ENCODE measurements at places on chromosomes 13 and 19. TPM values are rescaled to one million over a fixed set of nuclear protein-coding genes. Genes with fewer than 3 reads are reported as not detected.

PRR36 gene
- 25.1 TPM for total RNA-seq

GJA3 gene
- total RNA-seq, result 5.3 TPM

TTC9B gene
- not detected for total RNA-seq

DNA sequence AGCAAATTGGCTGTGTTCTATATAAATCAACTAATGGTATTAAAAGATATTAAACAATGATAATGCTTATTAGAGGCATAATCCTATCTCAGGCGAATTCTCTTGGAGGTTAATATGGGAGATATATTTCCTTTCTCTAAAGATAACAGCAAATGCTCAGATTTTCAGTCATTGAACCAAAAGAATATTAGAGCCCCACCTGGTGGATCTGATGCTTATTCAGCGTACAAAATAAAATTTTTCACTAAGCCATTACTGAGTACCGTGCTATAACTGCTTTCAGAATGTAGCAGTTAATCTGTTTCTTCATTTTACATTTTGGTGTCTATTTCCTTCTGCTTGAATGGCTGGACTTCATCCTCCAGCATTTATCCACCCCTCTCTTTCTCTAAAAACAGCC is 143.3 kb upstream of the IPO5 start:
- H3K27ac ChIP-seq, result no peak overlapping the region
- DNase-seq, result no peak
- no peak overlapping the region for H3K4me3 ChIP-seq
- no peaks in the 10 kb centered on the region for H3K36me3 ChIP-seq

DNA sequence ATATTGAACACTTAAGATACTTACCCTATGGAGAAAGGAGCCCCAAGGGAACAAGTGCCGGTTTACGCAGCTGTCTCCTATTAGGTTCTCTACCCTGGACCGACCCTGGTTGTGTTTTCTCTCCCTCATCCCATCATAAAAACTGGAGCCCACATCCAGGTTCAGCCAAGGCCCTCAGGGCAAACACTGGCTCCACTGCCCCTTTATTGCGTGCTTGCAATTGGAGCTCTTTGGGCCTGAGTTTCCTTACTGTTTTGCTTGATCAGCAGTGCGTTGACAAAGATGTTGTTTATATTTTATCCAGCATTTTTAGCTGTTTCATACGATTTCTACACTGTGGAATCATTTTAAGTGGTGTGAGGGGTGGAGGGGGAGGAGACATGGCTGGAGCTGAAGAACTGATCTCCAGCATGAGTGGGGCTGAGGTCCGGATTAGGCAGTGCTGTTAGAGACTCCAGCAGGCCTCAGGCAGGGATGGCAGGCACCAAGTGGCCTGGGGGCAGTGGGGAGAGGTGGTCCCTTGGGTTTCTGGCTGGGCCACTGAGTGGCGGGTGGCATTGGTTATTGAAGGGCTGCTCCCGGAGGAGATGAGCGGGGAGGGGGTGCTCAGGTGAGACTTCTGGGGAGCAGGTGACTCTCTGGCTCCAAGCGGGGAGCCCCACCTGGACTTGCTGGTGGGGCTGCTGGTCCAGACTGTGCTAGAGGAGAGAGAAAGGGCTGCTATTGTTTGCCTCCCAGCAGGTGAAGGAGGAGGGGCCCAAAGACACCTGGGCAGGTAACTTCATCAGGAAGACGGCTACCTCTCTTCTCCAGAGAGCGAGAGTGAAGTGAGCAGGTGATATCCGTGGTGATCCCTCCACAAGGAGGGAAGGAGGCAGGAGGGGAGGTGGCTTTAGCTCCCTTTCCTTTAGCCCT is 62.4 kb upstream of the RNF113B start:
- H3K27ac ChIP-seq, result peak overlapping the region; percentile 28
- no peak for DNase-seq
- peaks cover 10% of the 10 kb centered on the region for H3K36me3 ChIP-seq
- peaks cover 57% of the 10 kb centered on the region for H3K4me1 ChIP-seq

DNA sequence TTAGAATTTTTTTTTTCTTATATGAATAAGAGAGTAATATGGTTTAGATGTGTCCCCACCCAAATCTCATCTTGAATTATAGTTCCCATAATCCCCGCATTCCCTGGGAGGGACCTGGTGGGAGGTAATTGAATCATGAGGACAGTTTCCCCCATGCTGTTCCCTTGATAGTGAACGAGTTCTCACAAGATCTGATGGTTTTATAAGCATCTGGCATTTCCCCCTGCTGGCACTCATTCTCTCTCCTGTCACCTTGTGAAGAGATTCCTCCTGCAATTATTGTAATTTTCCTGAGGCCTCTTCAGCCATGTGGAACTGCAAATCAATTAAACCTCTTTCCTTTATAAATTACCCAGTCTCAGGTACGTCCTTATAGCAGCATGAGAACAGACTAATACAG is 205.7 kb downstream of the MYO16 start:
- no peaks in the 10 kb centered on the region for H3K27me3 ChIP-seq
- H3K27ac ChIP-seq, result no peak overlapping the region
- H3K4me1 ChIP-seq, result peaks cover 11% of the 10 kb centered on the region
- no peak for DNase-seq
- H3K36me3 ChIP-seq, result no peaks in the 10 kb centered on the region

- H3K27me3 ChIP-seq, result no peaks in the 10 kb centered on the region
- no peak overlapping the region for H3K27ac ChIP-seq
- H3K36me3 ChIP-seq, result no peaks in the 10 kb centered on the region
- no peak overlapping the region for H3K4me3 ChIP-seq
- DNase-seq, result no peak
Measured at GRCh38 chr13:101648766-101649487, 196.5 kb downstream of the ITGBL1 start.

GRCh38 chr19:42178791-42179674 is 38.4 kb downstream of the DEDD2 start:
- no peak overlapping the region for H3K27ac ChIP-seq
- no peak overlapping the region for H3K4me3 ChIP-seq
- peaks cover 5% of the 10 kb centered on the region for H3K4me1 ChIP-seq
- H3K27me3 ChIP-seq, result peaks cover 47% of the 10 kb centered on the region
- no peaks in the 10 kb centered on the region for H3K36me3 ChIP-seq
- DNase-seq, result no peak

- H3K27ac ChIP-seq, result no peak overlapping the region
- H3K4me1 ChIP-seq, result peaks cover 18% of the 10 kb centered on the region
- DNase-seq, result no peak
- no peak overlapping the region for H3K4me3 ChIP-seq
Measured at GRCh38 chr13:39580881-39581575, 22.0 kb downstream of the LHFPL6 start.

Measured in mesothelial cell of epicardium (in vitro differentiated cells).